ENCODE measurements at places on chromosomes 7 and 10. TPM values are rescaled to one million over a fixed set of nuclear protein-coding genes. Genes with fewer than 3 reads are reported as not detected.

Gene ZNF487
- 10.7 TPM for polyA plus RNA-seq

- no peak for DNase-seq
Observed at GRCh38 chr7:50346545-50347497, 42.3 kb downstream of the IKZF1 start.

DNA sequence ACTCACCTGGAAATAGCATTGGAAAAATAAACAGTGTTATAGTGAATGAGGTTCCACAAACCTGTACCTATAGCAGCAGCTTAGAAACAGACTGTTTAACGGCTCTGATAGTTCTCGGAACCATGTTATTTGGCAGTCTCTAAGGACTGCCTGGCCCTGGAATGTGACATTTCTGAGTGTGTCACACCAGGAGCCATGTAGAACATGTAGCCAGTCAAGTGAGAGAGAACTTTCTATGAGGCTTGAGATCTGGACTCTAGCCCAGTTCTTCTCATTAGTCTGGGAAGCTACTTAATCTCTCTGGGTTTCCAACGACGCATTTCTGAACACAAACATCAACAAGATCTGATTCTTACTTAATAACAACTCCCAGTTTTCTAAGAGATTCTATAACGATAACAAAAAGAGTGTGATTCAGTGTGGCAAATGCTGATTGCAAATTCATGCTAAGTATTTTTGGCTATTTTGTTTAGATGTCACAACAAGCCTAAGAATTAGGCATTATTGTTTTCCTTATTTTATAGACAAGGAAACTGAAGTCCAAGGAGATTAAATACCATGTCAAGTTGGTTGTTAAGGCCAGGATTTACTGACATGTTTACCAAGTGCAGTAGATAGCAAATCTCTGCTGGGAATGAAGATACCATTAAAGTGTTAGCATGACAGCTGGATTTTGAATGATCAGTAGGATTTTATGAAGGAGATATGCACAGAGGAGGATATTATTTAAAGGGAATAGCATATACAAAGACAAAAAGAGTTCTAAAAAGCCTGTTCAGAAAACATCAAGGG, 47.2 kb downstream of the APBB1IP start:
- no peak for DNase-seq

- DNase-seq = no peak
Observed at GRCh38 chr10:3068201-3068967, 1.0 kb downstream of the PFKP start.

DNA sequence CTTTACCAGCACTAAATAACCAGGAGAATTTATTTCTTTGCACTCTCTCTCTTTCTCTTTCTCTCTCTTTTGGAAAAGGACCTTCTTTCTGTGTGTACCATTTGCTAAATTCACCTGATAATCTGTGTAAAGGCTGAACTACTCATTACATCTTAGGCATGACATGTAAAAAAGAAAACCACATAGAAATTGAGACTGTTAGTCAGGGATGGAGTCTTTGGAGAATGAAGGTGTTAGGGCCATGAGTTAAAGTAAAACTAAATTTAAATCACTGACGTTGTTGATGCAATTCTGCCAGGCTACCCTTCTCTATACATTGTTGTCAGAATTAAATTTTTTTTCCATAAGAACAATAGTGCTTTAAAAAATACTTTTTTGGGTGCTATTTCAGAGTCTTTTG, 263.3 kb downstream of the PTEN start:
- no peak for DNase-seq

Data from left renal cortex interstitium (tissue), 4 donors.